ENCODE measurements at places on chromosomes 5 and 9. TPM values are rescaled to one million over a fixed set of nuclear protein-coding genes. Genes with fewer than 3 reads are reported as not detected.

CXXC5 gene
- total RNA-seq, result 39.8 TPM

DAB2IP gene
- 3.1 TPM for total RNA-seq

ORM1 gene
- total RNA-seq, result not detected

SLCO4C1 gene
- total RNA-seq, result under 0.01 TPM

DNA sequence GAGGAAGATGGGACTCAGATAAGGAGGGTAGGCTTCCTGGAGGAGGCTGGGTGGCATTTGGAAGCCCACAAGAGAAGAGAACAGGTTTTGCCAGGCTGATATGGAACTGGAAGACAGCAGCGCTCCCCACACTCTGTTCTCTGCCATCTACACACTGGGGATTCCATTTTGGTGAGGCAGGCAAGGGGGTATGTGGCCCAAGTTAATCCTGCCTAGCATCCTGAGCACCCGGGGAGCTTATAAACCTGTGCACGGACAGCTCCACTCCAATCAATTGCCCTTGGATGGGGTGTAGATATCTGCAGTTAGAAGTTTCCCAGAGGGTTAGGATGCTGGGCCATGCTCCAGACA, 158.8 kb downstream of the MACROH2A1 start:
- no peak for DNase-seq

- DNase-seq, result no peak
Measured at GRCh38 chr9:127856729-127857116, 2.3 kb upstream of the ENG start.

- no peak for DNase-seq
Measured at GRCh38 chr9:27365707-27366376, 68.9 kb upstream of the EQTN start.

GRCh38 chr9:112110094-112110776, 64.9 kb downstream of the SUSD1 start:
- no peak for DNase-seq

DNA sequence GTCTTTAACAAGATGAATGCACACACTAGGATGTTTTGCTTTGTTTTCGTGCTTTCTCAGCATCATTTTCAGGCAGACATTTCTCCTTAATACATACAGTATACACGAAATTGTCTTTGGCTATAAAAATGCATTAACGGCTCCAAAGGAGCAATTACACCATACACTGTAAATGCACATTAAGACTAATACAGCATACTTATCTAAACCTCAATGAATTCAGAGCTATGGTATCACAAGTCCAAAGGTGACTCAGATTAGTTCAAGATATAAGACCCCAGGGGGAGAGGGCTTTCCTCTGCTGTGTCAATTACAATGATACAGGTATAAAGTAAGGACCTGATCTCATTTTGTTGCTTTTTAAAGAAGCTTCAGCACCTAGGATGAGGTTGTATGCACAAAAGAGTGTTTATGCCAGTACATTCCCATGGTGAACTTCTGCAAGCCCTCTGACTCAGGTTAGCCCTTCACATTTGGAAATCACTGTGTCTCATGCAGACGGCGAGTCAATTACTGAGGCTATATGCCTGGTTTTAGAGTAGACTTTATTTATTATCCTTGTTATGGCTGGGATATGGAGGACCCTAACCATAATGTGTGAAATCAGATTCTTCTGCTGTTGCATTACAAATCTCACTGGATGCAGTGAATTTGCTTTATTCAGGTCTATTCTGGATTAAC, 233.3 kb downstream of the ZNF608 start:
- no peak for DNase-seq

DNA sequence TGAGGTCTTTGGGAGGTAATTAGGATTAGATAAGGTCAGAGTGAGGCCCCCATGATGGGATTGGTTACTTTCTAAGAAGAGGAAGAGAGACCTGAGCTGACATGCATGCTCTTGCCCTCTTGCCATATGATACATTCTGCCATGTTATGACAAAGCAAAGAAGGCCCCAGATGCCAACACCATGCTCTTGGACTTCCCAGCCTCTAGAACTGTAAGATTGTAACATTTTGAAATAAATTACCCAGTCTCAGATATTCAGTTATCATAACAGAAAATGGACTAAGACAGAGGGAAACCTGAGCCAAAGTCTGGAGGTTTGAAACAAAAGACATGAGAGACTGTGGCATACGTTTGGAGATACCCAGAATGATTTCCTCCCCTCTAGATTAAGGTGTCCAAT, 318.6 kb downstream of the ARHGEF28 start:
- no peak for DNase-seq

DNA sequence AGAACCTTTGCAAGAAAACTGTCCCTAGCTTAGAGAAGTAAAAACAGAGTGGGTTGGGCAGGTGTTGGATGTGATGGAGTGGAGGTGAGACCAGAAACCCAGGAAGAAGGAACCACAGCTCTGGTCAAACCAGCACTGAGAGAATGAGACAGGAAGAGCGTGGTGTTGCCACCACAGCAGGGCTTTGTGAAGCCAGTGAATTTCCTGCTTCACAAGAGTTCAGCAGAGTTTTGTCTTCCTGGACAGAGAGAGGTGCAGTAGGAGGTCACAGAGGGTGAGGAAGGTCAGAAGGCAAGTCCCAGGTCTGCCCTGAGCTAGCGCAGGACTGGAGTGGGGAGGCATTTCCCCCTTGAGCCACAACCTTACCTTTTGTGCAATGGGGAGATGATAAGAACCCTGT, 2306.2 kb upstream of the ACO1 start:
- no peak for DNase-seq

DNA sequence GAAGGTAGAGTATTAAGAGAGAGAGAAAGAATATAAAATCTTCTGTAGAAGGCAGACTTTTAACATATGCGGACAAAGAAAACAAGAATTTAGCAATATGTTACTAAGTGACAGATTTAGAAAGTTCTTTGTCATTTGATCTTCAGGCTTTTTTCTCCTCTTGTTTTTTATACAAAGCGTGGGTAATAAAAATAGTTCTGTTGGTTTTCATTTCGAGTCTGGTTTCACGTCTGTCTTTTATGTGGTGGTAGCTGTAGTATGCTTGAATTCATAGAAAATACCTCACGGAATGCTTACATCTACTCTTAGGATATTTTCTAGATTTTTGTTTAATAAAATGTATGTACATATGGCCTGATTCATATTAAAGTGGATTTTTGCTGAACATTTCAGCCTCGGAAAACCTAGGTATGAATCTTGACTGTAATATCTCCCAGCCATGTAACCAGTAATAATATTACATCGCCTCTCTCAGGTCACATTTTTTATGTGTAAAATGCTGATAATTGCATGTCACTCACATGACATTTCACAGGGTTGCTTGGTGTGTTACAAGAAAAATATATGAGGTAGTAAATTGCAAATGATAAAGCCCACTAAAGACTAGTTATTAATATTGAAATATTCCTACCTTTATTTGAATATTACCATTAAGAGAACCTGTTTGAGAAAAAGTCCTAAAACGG, 72.5 kb upstream of the TAF11L2 start:
- DNase-seq, result no peak

DNA sequence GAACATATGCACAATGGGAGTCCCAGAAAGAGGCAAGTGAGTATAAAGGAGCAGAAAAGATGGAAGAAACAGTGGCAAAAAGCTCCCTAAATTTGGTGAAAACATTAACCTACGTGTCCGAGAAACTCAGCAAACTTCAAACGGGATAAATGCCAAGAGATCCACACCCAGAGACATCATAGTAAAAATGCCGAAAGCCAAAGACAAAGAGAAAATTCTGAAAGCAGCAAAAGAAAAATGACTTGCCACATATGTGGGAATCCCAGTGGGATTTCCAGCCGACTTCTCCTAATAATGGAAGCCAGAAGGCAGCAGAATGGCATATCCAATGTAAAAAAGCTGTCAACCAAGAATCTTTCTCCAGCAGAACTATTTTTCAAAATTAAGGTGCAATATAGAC, 101.2 kb downstream of the ADAMTS2 start:
- DNase-seq, result no peak

Data from RPMI7951 (cell line).